Erythroblast (primary cell): ENCODE measurements at places on chromosomes 4 and X.

GRCh38 chr4:138053641-138054301 is 188.4 kb downstream of the SLC7A11 start:
- no peak for DNase-seq

DNA sequence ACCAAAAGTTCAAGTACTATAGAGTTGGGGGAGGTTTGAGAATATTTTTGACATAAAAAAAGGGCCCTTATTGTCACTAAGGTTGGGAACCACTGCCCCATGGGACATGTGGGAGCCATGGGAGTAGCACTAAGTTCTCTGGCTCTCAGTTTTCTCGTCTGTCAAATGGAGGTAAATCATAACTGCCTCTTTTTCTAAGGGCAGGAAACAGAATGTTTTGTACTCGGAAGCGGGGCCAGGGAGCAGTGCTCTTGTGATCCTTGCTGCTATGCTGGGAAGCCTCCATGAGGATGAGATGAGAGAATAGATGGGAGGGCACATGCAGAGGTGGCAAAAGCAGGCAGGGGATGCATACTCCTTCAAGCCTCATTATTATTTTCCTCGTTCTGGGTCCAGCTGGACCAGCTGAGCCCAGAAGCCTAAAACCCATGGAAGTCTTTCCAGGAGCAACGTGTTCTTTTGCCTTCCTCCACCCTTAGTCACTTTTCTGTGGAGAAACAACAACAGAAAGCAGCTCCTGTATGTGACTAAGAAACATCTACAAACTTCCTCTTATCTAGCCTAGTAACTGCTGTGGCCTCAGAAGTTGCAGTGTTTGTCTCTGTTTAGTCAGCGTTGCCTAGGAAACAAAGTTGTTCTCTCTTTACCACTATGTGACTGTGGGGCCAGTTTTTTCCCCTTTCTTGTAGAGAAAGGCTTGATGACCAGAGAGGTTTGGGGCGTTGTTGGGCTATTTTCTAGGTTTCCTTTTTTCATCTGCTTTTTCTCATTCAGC is 64.8 kb downstream of the TSC22D3 start:
- DNase-seq, result peak; percentile 82

DNA sequence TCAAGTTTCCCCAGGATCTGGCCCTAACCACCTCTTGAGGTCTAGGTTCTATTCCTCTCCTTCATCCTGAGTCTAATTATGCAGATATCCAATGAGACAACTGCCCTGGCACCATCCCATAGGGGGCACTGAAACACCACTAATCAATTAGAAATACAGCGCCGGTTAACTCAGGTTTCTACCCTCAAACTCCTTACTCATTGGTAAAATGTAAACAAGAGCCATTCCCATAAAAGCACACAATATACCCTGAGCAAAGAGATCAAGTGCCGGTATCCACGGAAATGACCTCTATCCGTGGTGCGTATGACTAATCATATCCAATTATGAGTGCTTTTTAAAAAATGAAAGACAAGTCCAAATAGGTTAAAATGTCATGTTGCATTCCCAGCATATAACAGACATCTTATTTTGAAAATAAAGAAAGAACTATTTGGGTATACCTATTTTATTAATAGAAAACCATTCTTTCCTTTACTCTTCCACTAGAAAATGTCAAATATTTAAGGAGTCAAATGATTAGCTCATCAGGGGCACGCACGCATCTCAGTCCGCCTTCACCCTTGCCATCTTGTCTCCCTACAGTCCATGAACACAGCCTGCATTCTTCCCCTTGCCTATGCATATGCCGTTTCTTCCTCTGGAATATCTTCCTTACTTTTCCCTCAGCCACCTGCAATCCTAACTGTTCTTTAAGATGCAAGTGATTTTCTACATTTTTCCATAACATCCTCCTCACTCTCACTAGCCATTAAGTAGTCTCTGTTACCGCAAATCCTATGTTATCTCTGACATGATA is 141.1 kb downstream of the MAML3 start:
- peak; percentile 54 for DNase-seq

DNA sequence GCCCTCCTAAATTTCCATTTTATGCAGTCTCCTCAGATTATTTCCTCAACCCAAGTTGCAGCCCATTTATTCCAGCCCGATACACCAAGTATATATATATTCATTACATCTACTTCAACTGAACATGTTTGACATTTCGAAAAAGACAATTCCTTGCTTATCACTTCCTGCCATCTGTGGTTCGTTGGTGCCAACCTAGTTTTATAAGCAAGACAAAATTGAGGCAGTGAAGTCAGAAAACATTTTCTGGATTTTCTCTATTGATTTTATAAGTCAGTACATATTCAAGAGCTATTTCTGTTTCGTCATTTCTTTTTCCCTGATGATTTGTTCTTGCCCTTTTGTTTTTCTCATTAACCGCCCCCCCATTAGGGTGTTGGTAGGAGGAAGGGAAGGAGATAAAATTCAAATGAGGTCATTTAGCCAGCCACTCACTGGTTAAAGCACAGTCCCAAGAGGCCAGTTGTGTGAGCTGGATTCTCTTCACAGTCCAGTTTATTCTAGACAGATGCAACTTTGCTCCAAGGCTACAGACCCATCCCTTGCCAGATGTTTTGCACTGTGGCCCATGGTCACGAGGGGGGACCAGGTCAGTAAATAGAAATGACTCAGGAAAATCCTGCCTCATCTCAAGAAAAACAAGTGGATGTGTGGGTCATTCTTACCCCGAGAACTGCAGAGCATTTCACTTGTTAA is 20.3 kb upstream of the VEGFD start:
- peak; percentile 50 for DNase-seq

GRCh38 chrX:153522259-153522658 is 4.8 kb downstream of the ATP2B3 start:
- no peak for DNase-seq

- no peak for DNase-seq
Observed at GRCh38 chr4:139896091-139896604, 230.5 kb downstream of the MGST2 start.
